ELF-1 (cell line): ENCODE measurements at places on chromosomes 6 and 20.

DNA sequence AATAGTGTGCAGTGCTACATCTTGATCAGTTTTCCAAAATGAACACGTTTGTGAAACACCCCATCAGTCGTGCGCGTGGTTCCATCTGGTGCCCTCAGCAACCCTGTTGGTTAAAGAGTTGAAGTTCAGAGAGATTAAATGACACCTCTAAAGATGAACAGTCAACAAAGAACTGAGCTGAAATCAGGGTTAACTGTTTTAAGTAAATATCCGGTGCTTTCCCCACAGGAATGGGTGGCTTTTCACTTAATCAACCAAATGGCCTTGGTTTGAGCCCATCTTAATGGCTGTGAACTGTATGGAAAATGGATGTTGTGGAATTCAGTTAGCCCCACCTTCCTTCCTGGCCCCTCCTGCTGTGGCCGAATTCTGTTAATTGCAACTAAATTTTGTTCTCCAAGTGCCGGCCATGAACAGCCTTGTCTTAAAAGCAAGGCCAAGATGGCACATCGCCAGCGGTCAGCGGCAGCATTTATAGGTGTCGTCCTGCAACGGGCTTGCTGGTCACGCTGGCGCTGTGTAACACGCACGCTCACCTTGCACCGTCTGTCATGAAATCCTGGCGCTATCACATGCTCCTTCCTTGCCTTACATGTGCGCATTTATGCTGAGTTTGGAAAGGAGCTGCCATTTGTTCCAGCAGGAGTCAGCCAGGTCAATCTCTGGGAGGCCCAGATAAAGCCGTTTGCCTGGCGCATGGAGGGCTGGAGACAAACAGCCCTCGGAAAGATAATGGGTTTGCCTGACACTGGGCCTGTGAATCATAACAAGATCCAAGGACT lies 164.5 kb downstream of the ERMARD start:
- no peak for DNase-seq

DNA sequence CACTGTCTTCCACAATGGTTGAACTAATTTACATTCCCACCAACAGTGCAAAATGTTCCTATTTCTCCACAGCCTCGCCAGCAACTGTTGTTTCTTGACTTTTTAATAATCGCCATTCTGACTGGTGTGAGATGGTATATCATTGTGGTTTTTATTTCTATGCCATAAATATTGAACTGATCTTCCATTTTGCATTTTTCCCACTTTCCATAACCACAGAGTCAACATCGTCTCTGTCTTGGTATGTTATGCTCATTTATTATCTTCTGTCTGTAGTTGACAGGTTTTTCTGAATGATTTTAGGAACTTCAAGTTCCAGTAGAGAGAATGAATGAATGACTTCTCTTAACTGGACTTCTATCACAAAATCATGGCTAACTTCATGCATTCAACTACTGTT lies 259.8 kb downstream of the UST start:
- DNase-seq, result no peak

DNA sequence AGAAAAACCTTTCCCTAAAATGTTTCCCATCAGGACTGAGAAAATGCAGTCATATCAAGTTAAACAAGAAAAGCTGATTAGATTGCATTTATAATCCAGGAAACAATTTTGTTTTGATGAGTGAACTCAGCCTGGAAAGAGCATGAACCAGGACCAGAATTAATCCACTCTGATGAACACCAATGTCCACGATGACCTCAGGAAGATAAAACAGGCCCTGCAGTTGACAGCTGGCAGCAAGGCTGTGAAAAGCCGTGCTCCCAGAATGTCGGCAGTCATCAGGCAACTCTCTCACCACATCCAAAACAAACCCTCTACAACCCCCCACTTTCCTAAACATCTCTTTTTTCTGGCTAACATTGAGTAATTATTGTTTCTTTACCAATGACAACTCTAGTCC lies 74.0 kb upstream of the PROKR2 start:
- no peak for DNase-seq

- no peak for DNase-seq
These were observed 37.9 kb upstream of the RCAN2 start for GRCh38 chr6:46528961-46529750.

DNA sequence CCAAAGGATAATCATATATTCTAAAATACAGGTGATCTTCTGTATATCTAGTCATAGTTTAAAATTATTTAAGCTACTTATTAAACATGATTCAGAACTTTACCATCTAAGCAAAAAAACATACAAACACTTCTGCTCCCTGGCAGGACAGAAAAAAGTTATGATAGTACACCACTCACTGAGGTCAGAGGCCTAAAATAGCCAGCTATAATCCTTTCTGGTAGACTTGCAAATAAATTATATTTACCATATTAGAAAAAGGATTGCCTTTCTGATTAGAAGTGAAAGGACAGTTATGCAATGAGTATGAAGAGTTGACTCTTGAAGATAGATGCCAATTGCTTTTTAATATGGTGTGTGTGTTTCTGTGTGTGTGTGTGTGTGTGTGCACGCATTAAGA lies 207.4 kb downstream of the BMP2 start:
- no peak for DNase-seq

DNA sequence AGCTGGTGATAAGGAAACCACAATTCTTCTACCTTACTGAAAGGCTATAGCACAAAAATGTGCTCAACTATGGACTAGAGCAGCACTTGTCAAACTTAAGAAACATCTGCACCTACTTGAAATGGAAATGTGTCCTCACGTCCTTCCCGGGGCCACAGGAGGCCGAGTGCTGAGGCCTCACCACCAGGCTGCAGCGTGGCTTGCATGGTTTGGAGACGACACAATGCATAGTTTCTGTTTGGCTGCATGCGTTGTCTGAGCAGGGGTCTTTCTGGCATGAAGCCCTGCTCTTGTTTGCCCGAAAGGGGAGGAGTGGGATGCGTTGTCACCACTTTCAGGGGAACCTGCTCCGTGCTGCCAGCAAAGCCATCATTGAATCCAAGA lies 228.8 kb downstream of the TTLL2 start:
- no peak for DNase-seq

DNA sequence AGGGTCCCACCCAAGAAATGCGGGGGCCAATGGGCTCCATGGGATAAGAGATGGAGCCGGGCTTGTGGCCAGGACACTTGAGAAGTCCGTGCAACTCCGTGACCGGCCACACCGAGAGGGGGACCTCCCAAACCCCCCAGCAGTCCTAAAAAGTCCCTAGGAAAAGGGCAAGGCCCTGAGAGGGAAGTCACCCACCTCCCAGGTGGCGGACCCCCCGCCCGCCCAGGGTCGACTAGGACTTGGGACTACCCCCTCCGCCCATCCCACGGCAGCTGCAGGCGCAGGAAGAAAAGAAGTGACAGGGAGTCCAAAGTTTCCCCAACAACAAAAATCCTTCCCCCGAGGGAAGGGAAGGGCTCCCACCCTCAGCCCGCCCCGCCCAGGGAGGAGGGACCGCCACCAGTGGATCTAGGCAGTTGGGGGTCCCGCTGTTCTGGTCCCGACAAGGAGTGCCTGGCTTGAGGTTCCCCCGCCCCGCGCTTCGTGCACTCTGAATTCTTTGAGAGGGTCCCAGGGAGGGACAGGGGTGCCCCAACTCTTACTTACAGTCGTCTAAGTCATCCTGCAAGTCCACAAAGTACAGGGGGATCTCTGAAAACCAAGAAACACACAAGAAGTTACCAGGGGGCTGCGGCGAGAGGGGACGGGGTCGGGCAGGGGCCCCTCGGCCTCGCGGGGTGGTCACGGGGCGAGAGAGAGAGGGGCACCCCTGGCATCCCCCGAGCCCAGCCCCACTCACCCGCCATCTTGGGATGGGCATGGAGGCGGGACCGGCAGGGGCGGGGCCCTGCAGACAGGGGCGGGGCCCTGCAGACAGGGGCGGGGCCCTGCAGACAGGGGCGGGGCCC lies 611 bp upstream of the RAB22A start:
- peak; percentile 50 for DNase-seq

GRCh38 chr20:41318271-41318649 lies 729 bp upstream of the ZHX3 start:
- DNase-seq, result no peak

- no peak for DNase-seq
These were observed 65.2 kb downstream of the THBS2 start for GRCh38 chr6:169188475-169188874.

GRCh38 chr6:2976060-2976459 lies 4.7 kb upstream of the SERPINB6 start:
- DNase-seq, result no peak

- DNase-seq, result no peak
These were observed 2.5 kb downstream of the SRMS start for GRCh38 chr20:63544958-63545516.

GRCh38 chr6:128259029-128259724 lies 261.2 kb downstream of the PTPRK start:
- DNase-seq, result no peak

DNA sequence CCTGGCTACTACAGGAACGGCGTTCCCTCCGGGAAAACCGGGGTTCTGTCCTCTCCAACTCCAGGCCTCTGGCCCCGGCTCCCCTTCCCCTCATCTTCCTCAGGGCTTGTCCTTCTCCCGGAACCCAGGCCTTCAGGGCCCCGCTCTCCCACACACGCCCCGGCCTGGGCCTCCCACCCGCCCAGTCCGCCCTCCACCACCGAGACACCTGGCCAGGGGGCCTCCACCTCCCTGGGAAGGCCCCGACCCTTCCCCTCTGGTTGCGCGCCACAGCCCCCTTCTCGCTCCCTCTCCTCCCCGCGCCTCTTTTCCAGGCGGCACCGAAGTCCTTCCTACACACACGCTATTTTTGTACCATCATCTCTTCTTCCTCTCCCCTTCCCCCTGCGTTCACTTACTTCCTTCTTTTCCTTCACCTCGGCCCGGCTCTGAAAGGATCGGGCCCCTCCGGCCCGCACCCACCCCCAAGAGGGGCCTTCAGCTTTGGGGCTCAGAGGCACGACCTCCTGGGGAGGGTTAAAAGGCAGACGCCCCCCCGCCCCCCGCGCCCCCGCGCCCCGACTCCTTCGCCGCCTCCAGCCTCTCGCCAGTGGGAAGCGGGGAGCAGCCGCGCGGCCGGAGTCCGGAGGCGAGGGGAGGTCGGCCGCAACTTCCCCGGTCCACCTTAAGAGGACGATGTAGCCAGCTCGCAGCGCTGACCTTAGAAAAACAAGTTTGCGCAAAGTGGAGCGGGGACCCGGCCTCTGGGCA lies 1.3 kb upstream of the SIRPA start:
- no peak for DNase-seq

GRCh38 chr6:118565311-118565960 lies 17.3 kb downstream of the PLN start:
- DNase-seq, result peak; percentile 23

DNA sequence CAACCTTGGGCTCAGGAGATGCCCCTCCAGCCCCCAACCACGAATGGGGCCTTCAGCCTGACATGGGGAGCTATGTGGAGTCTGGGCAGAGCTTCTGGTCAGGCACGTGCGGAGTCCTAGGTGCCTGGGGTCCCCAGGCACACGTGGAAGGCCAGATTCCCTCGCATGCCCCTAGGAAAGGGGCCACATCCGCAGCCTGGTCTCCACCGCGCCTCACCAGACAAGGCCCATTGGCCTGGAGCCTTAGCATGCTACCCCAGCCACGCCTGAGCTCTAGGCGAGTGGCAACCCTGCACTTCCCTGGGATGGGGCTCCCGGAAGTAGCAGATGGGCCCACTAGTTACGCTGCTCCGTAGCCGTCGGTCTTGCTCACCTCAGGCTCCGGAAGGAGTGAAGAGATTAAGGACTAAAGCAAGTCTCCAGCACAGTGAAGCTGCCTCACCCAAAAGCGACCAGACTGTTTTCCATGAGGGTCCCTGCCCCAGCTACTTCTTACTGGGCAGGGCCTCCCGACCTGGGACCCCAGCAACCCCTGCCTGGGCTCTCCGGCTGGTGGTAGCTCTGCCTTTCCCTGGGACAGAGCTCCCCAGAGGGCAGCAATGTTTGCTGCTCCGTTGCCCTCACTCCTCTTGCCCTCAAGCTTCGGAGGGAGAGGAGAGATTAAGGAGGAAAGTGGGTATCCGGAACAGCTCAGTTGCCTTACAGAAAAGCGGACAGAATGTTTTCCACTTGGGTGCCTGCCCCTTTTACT lies 93.2 kb upstream of the IMPG1 start:
- DNase-seq, result no peak

DNA sequence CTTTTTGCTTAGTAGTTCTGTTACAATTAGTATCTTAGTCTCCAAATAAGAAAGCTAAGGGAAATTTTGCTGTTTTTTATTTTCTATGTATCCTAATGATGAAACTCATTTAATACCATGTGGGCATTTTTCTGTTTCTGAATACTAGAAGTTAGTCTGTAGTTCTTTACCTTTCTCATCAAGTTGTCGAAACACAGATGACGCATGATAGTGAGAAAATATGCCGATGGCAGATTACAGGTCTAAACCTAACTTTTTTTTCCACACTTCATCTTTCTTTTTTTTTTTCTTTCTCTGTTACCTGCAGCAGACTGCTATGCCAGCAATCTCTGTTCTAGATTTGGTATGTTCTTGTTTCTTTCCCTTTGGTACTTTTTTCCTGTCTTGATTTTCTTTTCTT lies 43.3 kb upstream of the KIF25 start:
- DNase-seq, result no peak

GRCh38 chr6:112660626-112661025 lies 313.5 kb downstream of the RFPL4B start:
- peak; percentile 3 for DNase-seq

GRCh38 chr20:61775423-61775822 lies 290.3 kb downstream of the TAF4 start:
- no peak for DNase-seq

DNA sequence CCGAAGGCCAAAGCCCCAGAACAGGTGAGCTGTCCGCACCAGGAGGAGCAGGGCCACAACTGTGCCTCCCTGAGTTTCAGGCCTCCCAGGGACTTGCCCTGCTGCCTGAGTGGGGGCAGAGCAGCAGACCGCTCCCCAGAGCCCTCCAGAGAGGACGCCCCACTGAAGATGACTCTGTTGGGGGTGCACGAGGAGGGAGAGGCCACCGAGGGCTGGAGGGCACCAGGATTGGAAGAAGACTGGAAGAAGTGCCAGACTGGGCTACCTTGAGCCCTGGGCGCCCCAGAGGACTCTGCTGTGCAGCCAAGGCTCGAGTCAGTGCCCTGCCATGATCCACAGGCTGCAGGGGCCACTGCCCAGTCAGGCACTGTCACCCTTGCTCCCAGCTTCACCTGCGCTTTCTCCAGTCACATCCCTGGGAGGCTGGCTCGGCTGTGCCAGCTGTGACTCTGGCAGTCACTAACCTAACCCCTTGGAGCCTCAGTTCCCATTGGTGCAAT lies 11.3 kb downstream of the CST7 start:
- DNase-seq, result no peak

DNA sequence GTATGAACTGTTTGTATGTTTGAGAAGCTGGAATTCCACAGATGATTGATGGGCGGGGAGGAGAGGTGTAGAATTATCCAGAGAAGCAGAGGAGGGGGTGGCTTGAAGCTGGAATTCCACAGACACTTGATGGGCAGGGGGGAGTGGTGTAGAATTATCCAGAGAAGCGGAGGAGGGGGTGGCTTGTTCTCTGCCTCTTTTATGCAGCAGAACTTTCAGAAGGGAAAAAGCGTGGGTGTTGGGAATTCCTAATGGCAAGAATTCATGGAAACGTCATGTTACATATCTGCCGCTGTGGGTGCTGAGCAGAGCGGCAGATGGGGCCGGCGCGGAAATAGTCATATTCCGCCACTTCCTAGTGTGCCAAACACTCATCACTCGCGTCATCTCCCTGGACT lies 167.9 kb upstream of the KCNG1 start:
- DNase-seq, result no peak
